ENCODE measurements at places on chromosomes 12 and 14.
A peak's percentile ranks its signal among the peaks of the same experiment; 100 is the strongest.

DNA sequence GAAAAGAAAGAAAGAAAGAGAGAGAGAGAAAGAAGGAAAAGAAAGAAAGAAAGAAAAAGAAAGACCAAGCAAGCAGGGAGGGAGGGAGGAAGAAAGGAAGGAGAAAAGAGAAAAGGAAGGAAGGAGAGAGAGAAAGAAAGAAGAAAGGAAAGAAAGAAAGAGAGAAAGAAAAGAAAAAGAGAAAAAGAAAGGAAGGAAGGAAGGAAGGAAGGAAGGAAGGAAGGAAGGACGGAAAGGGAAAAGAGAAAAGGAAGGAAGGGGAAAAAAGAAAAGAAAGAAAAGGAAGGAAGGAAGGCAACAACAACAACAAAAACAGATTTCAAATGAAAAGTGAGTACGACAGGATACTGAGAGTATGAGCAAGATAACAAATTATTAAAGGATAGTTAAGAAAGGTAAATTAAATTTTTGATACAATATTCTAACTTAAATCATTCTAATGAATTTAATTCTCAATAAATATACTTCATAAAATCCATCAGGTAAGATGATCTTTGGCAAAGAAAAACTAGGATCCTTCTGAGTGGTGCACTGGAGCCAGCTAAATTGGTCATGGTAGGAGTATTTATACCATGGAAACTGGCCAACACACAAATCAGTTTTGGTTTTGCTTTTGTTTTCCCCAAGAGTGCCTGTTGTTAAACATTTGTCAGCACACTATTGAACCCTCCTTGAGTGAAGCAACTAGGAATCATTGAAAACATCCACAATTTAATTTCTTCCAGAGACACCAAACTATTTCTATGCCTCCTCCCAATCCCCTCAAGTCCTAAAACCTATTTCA, 56.1 kb upstream of the DYRK2 start:
- peak; percentile 35 for DNase-seq

GRCh38 chr12:110913119-110914056, 7.0 kb downstream of the MYL2 start:
- no peak for DNase-seq

DNA sequence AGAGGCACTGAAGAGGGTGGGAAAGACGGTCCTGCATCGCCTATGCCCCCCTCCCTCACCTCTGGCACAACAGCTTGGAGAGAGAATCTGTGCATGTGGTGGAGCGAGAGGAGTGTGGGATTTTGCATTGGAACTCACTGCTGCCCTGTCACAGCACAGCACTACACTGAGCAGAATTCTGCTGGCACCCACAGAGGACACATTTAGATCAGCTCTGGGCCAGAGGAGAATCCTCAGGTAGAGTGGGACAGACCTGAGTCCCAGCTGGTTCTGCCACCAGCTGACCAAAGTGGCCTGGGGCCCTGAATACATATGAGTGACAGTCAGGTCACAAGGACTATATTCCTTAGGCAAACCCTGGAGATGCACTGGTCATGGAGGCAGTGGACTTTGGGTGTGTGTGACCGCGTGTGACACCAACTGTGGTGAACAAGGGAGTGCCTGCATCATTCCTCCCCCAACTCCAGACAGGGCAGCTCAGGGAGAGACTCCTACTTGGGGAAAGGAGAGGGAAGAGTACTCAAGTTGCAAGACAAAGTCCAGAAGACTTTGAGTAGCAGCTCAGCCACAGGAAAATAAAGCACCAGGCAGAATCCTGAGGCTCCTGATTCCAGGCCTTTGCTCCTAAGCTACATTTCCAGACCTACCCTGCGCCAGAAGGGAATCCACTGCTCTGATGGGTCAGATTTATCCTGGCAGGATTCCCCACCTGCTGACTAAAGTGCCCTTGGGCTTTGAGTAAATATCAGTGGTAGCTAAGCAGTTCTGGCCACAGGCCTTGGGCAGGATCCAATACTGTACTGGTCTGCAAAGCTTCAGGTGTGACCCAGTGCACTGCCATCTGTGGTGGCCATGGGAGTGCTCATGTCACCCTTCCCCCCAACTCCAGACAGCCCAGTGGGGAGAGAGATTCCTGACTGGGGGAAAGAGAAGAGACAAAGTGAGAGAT, 10.6 kb upstream of the ACOT1 start:
- no peak for DNase-seq

GRCh38 chr12:131732-132495, 65.3 kb downstream of the IQSEC3 start:
- no peak for DNase-seq

DNA sequence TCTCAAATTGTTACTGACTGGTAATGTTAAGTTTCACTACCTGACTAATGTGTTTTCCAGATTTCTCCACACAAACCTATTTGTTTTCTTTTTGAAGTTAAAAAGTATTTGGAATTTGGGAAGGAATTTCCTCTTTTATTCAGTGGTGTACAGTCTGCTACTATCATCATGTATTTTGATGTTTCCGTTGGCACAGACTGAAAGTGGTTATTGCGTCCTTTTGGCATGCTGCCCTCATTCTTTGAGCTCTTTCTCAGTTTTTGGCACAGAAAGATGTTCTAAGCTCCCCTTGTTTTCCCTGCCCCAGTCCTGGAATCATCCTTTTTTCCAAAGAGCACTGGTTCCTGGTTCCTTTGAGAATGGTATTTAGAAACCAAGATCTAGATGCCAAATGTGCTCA, 31.4 kb upstream of the RTRAF start:
- no peak for DNase-seq

GRCh38 chr12:23631786-23632377, 317.6 kb downstream of the SOX5 start:
- no peak for DNase-seq

DNA sequence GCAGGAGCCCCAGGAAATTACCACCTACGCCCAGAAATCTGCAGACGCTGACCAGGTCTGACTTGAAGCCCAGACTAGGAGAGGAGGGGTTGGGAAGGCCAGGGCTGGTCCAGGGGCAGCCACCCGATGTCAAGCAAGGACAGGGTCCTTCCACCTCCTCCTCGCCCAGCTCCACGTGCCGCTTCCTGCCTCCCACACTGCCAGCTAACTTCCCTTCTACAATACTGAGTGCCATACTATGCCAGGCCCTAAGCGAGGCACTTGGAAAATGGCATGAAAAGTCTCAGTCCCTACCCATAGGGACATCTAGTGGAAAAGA, 71.7 kb downstream of the SETD3 start:
- DNase-seq = no peak

GRCh38 chr12:121874071-121874470, 14.5 kb upstream of the PSMD9 start:
- DNase-seq = no peak

- no peak for DNase-seq
Observed at GRCh38 chr14:32319368-32320049, 9.6 kb upstream of the AKAP6 start.

GRCh38 chr14:52078721-52079120, 9.9 kb upstream of the NID2 start:
- no peak for DNase-seq

GRCh38 chr12:71214511-71215285, 56.9 kb upstream of the TSPAN8 start:
- DNase-seq = no peak
